Umbilical cord (tissue), 2 donors: ENCODE measurements at places on chromosomes 5 and 9. TPM values are rescaled to one million over a fixed set of nuclear protein-coding genes. Genes with fewer than 3 reads are reported as not detected.

DNA sequence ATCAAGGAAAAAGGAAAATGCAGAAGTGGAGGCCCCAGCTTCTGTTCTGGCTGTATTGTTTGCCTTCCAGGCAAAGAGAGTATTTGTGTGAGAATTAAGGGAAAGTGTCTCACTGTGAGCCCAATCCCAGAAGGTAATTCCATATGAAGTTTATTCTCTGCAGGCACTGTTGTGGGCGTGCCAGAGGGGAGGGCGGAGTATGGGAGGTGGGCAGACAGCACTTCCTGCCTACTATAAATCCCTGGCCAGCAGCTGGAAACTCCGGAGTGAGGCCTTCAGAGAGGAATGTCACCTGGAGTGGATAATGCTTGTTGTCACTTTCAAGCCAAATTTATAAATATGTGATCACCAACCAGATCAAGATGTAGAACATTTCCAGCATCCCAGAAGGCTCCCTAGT lies 209.5 kb downstream of the ARHGAP26 start:
- no peak for DNase-seq

- no peak for DNase-seq
Measured at GRCh38 chr5:163193886-163194285, 243.5 kb upstream of the CCNG1 start.

DNA sequence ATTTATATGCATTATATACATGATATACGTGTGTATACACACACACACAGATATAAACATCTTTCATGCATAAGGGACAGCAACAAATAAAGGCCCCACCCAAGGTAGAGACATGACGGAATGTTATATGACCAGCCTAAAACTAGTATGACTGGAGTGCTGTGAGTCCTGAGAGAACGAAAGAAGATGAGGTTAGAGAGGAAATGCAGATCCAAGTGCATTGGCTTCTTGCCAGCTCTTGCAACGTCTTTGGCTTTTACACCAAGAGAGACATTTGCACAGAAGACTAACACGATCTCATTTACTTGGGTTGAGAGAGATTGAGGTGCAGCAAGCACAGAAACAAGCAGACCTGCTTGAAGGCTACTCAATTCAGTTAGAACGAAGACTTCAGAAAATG lies 23.0 kb downstream of the CDH10 start:
- DNase-seq = peak; percentile 80

GRCh38 chr5:150111122-150111521 lies 24.8 kb upstream of the CSF1R start:
- DNase-seq = peak; percentile 45

DNA sequence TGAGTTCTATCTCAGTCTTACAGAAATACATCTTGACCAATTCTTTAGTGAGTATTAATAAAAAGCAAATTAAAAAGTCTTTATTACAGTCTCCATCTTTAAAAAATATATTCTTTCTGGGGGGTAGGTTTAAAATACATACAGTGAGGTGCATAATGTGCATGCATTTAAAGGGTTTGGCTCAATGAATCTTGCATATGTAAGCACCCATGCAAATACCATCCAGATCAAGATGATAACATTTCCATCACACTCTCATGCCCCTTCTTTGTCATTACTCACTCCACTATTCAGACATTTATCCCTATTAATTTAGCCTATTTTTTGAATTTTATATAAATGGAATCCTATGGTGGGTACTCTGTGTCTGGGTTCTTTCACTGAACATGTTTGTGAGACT lies 113.0 kb downstream of the APBA1 start:
- no peak for DNase-seq

SLC23A1 gene
- total RNA-seq = not detected

DRD1 gene
- 2.4 TPM for total RNA-seq

GRCh38 chr5:142611154-142611553 lies 74.7 kb downstream of the FGF1 start:
- DNase-seq = peak; percentile 63

CMYA5 gene
- 9.9 TPM for total RNA-seq

TTC16 gene
- total RNA-seq = 0.24 TPM

DMGDH gene
- total RNA-seq = 3.9 TPM

DNA sequence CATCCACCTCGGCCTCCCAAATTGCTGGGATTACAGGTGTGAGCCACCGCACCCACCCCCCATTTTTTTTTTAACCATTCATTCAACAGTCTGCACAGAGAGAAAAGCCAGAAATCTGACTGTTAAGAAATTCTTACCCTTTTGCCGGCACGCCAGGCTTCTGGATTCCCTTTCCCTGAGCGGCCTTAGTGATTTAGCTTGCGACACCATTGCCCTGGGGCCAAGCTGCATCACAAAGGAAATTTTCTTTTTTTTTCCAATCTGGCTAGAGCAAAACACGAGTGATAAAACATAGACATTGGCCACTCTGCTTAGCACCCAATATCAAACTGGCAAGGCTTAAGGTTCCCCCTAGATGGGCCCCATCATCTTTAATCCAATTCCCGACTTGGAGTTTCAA lies 21.2 kb upstream of the ATOSB start:
- DNase-seq = peak; percentile 9

DNA sequence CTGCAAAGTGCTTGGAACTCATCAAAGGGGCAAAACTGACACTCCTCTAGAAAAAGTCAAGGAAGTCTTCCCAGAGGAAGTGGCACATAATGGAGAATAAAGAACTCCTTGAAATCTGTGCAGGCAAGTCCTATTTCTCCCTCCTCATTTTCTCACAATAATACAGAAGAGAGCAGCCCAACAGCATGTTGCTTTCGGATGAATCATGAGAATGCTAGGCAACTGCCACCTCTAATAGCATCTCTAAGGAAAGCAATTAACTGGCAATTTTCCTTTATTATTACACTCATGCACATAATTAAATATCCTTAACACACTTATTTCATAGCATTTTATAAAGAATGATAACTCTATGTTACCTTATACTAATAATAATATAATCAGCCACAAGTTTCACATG lies 122.2 kb upstream of the PTGER4 start:
- DNase-seq = no peak

GRCh38 chr9:4666042-4666699 lies at the start of gene SPATA6L:
TSS of gene SPATA6L (minus strand) at chr9:4666480. CDS start at chr9:4666250, 230 bp downstream.
- peak; percentile 84 for DNase-seq

CACFD1 gene
- 4.8 TPM for total RNA-seq

DNA sequence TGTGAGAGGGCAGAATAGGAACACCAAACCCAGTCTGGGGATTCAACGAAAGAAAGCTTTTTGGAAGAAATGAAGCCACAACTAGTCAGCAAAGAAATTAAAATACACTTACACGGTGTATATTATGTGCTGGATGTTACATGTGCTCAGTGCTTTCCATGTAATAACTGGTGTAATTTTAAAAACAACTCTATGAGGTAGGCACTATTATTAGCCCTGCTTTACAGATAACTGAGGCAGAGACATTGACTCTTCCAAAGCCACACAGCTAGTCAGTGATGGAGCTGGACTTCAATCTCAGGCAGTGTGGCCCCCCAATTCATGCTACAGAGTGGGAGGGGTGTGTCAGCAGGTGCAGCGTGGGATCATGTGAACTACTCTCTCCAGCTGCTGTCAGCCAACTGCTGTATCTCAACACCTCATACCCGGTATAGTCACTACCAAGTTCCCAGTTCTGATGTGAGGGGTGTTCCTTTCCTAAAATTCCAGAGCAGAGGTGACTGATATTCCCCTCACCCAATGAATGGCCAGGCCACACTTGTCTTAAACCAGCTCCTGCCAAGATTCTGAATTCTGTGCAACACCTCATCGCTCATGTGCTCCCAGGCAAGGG lies 33.8 kb upstream of the TJP2 start:
- DNase-seq = no peak

GRCh38 chr5:116566251-116566650 lies 8.4 kb downstream of the SEMA6A start:
- DNase-seq = no peak

ARHGEF37 gene
- total RNA-seq = 3.6 TPM

PPP1R26 gene
- 14.7 TPM for total RNA-seq

OCLN gene
- 12.5 TPM for total RNA-seq

DNA sequence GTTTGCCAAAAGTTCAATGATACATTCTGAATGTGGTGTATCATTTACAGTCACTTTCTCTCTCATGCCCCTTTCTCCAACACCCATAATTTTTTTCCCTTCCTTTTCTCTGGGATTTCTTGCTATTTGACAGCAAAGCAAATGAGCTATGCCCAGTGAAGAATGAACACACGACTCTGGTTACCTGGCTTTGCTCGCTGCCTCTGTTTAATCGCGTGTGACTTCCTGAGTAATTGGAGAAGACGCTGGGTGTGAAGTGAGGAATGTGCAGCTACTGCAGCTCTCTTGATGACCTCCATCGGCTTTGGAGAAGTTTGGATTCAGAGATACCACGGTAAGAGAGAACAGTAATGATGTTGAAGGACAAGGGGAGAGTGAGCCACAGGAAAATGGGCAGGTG lies 651.8 kb downstream of the KIF4B start:
- no peak for DNase-seq

SLC35D2 gene
- total RNA-seq = 12.3 TPM

SHISAL2B gene
- not detected for total RNA-seq

- peak; percentile 27 for DNase-seq
Measured at GRCh38 chr5:156641686-156642085, 208.4 kb upstream of the PPP1R2B start.

DNA sequence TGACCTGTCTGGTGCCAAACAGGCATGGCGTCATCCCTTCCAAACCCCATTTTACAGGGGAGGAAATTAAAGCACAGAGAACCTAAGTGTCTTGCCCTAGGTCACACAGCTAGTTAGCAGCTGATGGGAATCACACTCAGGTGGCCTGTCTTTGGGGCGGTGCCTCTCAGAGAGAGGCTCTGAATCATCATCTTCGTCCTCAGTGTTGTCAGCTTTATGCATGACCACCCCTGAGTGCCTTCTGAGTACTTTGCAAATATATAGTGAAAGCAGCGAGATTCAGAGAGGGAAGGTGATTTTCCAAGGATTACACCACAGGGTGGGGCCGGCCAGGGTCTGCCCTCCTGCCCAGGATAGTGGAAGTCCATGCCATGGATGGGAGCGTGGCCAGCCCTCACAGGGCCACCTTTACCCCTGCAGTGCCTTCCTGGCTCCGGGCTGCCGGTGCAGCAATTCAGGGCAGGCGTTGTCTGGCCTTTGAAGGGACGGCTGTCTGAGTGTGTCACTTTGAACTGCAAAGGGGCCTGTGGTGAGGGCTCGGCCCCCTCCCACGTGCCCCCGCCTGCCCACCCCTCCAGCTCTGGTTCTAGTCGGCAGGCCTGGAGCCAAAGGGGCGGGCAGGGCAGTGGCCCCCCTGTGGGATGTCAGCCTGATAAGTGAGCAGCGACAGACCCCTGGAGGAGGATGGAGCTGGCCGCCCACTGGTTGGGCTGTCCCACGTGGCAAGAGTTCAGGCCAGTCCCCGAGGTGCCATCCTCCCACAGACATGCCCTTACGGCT lies 16.9 kb downstream of the LMX1B start:
- no peak for DNase-seq

DNA sequence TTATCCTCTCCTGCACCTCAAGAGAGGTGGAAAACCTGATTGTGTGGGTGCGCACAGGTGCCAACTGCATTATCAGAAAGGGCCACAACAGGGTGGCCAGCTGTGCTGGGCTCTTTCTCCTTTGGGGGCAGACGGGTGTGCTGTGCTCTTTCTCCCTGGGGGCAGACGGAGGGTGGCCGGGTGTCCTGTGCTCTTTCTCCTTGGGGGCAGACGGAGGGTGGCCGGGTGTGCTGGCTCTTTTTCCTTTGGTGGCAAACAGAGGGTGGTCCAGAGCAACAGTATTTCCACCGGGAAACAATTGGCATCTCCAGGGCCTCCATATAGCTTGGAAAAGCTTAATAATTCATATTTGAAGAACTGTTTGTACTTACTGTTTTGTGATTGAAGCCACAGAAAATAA lies 6.8 kb downstream of the LMX1B start:
- no peak for DNase-seq

DNA sequence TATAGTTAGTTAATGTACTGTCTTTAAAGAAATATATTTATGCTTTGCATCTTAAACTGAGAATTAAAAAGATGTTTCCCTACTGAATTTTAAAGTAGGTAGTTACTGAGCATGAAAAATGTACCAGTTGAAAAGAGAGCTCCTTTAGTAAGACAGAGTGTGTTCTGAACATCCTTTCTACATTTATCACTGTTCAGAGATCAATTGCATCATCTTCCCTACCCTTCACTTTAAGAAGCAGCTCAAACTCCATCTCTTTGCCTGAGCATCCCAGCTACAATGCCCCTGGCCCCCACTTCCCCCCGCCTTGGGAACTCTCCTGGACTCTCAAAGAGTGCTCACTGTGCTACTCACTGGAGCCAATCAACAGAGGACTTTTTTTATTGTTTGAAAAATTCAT lies 164.7 kb downstream of the GNAQ start:
- no peak for DNase-seq

CYLC2 gene
- 15.9 TPM for total RNA-seq

DNA sequence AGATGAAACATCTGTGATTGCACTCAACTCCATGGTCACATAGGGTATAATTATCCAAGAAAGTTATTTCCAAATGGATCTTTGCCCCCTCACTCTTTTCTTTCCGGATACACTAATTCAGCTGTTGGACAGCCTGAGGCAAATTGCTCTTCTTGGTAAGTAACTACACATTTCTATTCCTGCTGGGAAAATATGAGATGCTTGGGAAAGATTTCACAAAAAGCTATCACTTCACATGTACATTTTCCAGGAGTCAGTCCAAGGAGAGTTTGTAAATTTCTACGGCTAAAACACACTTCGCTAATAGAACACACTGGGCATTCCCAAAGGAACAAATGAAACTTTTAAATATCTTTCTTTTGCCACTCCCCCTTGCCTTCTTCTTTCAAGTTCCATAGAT lies 123.0 kb upstream of the GRIA1 start:
- DNase-seq = no peak

BARX1 gene
- not detected for total RNA-seq

GLDC gene
- 3.4 TPM for total RNA-seq

GRCh38 chr9:29126783-29127182 lies 1553.5 kb upstream of the C9orf72 start:
- DNase-seq = no peak

DNA sequence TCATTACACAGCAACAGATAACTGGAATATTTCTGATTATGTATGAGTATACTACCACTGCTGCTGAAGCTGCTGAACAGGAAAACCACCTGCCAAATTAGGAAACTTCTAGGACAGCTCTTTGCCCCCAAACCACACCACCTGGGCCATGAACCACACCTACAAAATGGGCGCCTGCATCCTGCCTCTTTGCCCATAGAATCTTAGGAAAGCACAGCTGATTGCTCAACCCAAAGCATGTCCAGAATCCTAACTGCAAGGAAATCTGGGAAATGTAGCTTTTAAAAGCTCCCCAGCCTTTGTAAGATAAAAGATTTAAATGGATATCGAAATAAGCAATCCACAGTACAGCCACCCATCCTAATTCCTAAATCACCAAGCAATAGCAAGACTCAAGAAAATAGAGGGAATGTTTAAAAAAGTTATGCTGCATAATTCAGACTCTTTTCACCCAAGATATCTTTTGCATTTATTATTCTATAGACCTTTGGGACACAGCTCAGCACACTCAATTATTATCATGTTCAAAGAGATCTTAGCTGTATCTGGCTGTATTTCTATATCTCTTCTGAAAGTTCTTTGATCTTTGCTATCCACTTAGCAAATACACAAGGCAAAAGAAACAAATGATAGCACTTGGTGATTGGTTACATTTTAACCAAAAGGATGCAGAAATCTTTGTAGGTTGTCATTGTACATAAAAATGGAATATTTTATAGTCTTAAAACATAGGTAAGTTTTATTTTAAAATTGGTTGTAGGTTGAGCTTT lies 6.8 kb upstream of the C9orf152 start:
- DNase-seq = peak; percentile 75
